ENCODE measurements at places on chromosomes 12 and 14.

GRCh38 chr12:53862831-53863230 is 75.8 kb upstream of the HOXC13 start:
- DNase-seq, result no peak

DNA sequence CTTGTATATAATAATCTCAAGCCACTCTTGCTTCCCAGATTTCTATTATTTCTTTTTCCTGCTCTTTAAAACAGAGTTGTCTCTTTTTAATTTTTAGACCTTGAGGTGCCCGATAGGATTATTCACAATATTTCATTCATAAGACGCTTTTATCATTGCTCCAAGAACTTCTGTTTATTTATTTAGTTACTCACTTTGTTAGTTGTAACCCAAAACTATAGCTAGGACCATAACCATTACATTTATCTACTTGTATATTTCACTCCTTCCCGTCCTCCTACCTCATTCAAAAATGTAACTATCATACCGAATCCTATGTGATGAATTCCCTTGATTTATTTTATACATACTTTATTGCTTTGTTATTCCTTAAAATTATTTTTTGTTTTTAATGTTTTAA is 7.1 kb downstream of the EIF2S3B start:
- no peak for DNase-seq

- DNase-seq, result no peak
Observed at GRCh38 chr12:12384571-12385340, 27.9 kb downstream of the BORCS5 start.

DNA sequence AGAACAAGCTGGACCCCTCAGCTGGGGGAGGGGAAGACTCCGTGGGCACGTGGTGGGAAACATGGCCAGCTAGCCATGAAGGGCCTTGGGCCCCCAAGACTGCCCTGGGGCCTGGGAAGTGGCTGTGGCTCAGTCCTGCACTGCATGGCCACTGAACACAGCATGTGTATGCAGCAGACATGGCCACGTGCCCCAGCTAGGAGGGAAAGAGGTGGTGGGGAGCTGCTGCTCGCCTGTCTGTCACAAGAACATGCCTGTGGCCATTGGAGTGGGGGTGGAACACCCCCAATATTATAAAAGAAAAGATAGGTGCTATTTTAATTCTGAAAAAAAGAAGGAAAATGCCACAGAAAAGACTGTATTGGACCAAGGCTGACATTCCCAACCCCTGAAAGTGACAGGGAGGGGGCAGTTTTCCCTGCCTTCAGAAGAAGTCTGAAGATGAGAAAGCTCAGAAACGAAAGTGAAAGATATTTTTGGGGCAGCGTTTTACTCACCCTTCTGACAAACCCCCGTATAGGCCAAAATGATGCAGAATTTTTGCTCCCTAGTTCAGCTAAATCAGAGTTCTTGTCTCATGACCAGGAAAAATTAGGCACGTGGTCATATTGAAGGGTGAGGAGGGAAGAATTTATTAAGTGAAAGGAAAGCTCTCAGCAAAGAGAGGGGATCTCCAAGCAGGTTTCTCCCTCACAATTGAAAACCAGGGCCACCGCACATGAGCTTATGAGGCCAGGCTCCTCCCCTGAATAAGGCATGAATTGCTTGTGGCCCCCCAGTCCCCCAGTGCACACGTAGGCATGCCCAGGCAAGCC is 35.2 kb upstream of the PCNX1 start:
- no peak for DNase-seq

DNA sequence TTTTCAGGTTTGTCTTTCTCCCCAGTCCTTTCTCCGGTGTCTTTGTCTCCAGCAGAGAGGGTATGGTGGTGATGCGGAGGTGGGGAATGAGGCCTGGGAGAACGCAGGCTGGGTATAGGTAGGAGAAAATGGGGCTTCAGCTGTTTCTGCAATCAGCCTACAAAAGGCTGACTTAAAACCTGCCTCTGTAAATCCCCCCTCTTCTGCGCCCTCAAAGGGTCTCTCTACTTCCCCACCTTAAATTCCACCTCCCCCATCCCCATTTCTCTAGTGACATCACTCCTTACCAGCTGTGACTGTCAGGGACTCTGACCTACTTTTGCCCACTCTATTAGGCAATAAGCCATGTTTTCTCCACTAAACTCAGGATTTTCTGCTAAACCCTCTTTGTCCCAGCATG is 8.1 kb upstream of the RIMKLB start:
- no peak for DNase-seq

GRCh38 chr14:31657917-31658316 is 96.7 kb downstream of the NUBPL start:
- DNase-seq, result no peak

DNA sequence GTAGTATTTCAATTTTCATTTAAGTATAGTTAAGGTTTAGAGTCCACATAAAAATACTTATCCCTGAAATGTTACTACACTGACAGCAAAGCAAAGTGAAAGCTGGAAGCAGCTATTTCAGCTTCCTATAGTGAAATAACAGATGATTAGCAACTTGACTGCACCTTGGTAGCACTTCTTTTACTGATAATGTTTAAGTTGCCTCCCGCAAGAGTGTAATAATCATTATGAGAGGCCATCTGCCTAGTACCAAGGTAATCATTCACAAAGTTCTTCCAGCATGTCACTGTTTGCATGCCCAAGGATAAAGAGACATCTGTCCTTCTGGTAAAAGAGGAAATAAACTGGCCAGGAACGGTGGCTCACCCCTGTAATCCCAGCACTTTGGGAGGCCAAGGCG is 69.8 kb downstream of the LIN7A start:
- no peak for DNase-seq

- DNase-seq, result no peak
Observed at GRCh38 chr12:30573145-30573544, 122.5 kb downstream of the IPO8 start.

GRCh38 chr12:15562263-15562662 is 226.9 kb downstream of the EPS8 start:
- no peak for DNase-seq
